ENCODE measurements at places on chromosomes 7 and 10. TPM values are rescaled to one million over a fixed set of nuclear protein-coding genes. Genes with fewer than 3 reads are reported as not detected.

DGKB gene
- total RNA-seq: 3.5 TPM

ASB10 gene
- not detected for total RNA-seq

DLX6 gene
- 10.9 TPM for total RNA-seq

DNA sequence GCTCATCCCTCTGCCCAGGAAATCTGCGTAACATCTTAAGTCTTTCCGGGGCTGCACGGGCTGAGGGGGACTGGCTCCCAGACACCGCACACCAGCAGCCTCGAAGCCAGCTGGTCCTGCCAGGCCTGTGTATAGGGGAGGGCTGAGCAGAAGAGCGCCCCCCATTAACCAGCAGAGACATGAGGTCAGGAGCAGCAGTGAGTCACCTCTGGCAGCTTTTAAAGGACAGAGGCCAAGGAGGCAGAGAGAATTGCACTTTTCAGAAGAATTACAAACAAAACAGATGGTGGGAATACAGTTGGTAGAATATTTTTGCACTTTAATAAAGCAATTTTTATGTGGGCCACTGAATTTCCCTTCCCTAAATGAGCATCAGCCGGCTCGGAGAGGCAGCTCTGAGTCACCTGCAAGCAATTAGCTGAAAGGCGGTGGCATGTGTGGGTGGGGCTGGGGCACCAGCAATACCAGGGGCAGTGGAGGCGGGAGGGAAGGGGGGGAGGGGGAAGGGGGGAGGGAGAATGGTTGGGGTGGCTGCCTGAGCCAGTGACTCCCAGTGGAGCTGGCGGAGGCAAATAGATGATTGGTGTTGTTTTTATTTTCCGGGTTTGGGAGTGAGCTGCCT lies 39.1 kb downstream of the GOLGA7B start:
- DNase-seq: no peak

DNA sequence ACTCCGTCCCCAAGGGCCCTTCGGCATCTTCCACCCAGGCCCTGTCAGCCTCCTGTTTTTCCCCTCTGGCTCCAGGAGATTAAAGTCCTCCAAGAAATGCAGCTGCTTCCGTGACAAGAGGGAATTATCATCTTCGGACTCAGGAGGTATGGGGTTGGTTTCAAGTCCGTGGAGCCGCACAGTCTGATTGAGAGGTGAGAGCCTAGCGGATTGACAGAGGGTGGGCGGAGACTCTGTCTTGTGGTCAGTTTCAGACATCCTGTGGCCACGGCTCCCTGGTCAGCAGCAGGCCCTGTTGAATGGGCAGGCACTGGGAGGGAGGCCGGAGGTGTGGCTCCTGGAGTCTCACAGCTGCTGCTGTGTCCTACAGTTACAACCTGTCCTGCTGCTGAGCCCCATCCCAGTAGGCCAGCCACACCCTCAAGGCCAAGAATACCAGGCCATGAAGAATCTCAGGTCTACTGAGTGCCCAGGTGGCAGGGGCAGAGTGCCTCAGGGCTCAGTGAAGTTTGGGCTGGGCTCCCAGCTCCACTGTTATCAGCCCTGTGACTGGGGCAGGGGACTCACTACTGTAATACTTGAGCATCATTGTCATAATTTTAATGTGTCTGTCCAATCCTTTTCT lies 49.3 kb upstream of the ZNF716 start:
- DNase-seq: no peak

GRCh38 chr7:128913870-128914565 lies 3.5 kb upstream of the KCP start:
- no peak for DNase-seq

DNA sequence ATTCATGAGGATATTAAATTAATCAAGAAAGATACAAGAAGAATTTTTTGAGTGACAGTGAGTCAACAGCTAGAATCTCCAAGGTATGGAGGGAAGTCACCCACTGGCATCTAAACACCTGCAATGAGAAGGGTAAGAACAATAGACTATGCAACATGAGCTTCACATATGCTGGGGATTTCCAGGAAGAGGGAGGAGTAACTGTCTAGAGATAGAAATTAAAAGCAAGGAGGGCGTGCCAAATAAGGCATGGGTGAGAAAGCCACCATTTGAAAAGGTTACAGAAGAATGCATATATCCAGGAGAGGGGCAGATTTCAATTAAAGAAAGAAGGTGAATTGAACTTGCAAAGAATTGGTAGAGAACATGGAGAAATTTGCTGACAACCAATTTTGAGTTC lies 365.7 kb downstream of the GPR37 start:
- DNase-seq: no peak

DNA sequence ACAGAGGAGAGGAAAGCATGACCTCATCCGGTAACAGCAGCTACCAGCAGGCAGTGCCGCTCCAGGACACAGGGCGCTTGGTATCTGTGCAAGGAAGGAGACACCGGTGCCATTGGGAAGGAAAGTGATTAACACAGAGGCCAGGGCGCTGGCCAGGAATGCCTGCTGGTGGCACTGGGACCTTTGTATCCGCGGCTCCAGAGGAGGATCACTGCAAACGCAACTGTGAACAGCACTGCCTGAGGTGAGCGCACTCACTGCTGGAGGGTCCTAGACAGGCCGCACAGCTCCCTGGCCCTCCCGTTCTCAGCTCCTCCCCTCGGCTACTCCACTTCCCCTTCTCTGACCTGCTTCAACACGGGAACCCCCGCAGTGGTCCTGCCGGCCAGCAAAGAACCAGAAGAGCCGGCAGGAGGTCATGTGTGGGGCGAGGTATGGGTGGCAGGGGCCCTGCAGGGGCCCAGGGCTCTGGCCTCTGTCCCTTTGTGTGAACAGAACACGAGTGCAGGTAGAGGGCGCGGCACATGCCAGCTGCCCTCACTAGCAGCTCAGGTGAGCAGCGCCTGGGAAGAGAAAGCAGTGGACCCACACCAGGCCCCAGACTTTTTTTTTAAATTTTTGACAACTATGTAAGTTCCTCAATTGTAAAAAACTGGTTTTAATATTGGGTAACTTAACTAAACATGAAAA lies 107.6 kb downstream of the VIPR2 start:
- no peak for DNase-seq

DNA sequence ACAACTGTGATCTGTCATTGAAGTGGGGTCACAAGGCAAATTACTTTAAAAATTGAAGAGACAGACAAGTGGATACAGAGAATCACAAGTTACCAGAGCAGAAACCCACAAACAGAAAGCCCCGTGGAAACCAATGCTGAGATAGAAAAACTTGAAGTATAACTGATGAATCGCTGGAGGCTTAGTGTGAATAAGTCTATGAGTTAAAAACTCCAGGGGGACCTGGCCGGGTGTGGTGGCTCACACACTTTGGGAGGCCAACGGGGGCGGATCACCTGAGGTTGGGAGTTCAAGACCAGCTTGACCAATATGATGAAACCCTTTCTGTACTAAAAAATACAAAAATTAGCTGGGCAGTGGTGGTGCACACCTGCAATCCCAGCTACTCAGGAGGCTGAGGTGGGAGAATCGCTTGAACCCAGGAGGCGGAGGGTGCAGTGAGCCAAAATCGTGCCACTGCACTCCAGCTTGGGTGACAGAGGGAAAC lies 69.7 kb upstream of the ZNRF2 start:
- DNase-seq: no peak

- no peak for DNase-seq
These were observed 507 bp downstream of the PDZD8 start for GRCh38 chr10:117374506-117375359.

All from mesothelial cell of epicardium (in vitro differentiated cells).